ENCODE measurements at places on chromosomes 3 and 15.

- DNase-seq = no peak
These were observed 2.9 kb downstream of the HDDC3 start for GRCh38 chr15:90929246-90930019.

GRCh38 chr3:127739347-127740135, 66.8 kb downstream of the ABTB1 start:
- DNase-seq = no peak

DNA sequence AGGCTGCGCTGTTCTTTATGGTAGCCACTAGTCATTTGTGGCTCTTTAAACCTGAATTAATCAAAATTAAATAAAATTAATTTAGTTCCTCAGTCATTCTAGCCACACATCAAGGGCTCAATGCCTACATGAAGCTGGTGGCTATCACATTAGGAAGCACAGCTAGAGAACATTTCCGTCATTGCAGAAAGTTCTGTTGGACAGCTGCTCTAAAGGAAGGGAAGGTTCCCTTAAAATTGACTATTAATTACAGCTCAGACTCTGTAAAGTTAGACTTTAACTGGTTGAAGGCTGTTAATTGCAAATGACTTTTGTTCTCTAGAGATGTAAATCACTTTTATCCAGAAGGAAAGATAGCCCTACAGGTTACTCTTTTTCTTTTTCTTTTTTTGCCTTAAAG, 202.7 kb upstream of the ADAMTS9 start:
- DNase-seq = no peak

GRCh38 chr3:30895329-30895728, 868 bp upstream of the GADL1 start:
- no peak for DNase-seq

- DNase-seq = no peak
These were observed 228.4 kb downstream of the ITPR1 start for GRCh38 chr3:4721511-4721911.

DNA sequence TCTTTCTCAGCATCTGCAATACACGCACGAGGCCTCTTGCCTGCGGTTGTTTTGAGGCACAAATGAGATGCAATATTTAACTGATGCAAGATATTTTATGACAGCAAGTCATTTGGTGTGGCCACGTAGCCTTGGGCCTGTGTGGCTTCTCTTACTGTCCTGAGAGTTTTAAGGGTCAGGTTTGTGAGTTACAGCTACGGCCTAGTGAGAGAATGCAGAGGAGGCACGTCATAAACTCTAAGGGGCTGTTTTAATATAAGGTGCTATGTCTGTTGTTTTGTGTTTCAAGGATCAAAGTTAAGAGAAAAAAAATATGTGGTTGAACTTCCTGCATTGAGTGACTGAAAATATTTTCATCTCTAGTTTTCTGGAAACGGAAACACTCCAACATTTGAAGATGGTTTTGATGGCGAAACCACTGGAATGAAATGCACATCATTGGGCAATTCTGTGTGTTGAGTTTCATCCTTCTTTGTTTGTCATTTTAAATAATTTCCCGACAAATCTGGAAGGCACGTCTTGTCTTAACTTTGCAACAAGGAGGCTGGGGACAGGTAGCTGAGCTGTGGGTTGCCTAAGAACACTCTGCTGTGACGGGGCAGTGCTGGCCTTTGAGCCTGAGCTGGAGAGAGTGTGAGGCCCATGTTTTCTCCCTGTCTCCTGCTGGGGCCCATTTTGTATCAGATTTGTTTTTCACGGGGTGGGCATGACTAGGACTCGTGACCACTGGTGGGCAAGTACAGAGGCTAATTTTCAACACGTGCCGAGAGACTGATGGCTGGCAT, 5.1 kb downstream of the APBA2 start:
- DNase-seq = no peak

- no peak for DNase-seq
These were observed 6.4 kb upstream of the MANF start for GRCh38 chr3:51378726-51379125.

GRCh38 chr3:61154457-61155198, 96.6 kb downstream of the FHIT start:
- no peak for DNase-seq

Data from activated T-helper 9 cell treated with anti-CD3 and anti-CD28 coated beads, Interleukin-2, amount 50 U/mL, for 16 hours (primary cell).